Adipocyte (in vitro differentiated cells): ENCODE measurements at places on chromosomes 12 and 14.

- DNase-seq: no peak
Observed at GRCh38 chr12:53292426-53292825, 2.9 kb upstream of the PFDN5 start.

GRCh38 chr12:131269551-131269950 is 315.8 kb downstream of the ADGRD1 start:
- no peak for DNase-seq

GRCh38 chr14:62470935-62471334 is 574.3 kb downstream of the KCNH5 start:
- DNase-seq: no peak

GRCh38 chr14:104735830-104736642 is 12.0 kb downstream of the ADSS1 start:
- peak; percentile 91 for DNase-seq

GRCh38 chr12:87679251-87679650 is 349.9 kb downstream of the C12orf50 start:
- no peak for DNase-seq

GRCh38 chr14:80017795-80018194 is 193.5 kb downstream of the DIO2 start:
- DNase-seq: no peak

DNA sequence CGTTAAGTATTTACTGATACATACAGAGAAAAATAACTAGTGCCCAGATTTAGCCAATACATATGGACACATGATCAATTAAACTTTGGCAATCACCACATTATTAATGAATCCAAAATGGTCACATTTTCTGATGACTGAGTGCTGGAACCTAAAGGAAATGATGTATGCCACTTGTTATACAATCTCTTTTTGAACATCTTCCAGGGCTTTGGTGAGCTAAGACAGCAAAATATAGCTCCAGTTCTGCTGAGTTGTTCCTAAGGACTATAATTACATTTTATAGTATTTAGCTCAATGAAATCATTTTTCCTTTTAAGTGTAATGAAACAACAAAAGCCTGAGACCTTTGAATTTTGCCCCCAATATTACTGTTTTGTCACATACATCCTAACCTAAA is 329.1 kb upstream of the ATP2B1 start:
- DNase-seq: peak; percentile 36

- DNase-seq: no peak
Observed at GRCh38 chr14:77265187-77265515, 5.9 kb downstream of the NGB start.

GRCh38 chr14:20797164-20797563 is 5.5 kb downstream of the RNASE1 start:
- no peak for DNase-seq

DNA sequence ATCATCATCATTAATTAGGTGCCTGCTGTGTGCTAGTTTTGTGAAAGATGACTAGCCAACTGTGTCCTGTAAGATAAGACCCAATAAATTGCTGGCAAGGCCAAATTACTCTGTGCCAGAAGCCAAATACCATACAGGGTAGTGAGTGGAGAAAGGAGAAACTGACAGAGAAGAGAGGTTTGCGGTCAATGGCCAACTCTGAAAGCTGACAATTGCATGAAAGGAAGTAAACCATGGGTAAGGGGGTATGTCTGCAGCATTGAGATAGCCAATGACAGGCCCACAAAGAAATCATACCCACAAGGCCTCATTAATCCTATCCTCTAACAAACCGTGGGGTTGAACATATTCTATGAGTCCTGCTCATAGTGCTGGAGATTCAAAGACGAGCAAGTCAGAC is 236.6 kb upstream of the CCDC196 start:
- DNase-seq: no peak

DNA sequence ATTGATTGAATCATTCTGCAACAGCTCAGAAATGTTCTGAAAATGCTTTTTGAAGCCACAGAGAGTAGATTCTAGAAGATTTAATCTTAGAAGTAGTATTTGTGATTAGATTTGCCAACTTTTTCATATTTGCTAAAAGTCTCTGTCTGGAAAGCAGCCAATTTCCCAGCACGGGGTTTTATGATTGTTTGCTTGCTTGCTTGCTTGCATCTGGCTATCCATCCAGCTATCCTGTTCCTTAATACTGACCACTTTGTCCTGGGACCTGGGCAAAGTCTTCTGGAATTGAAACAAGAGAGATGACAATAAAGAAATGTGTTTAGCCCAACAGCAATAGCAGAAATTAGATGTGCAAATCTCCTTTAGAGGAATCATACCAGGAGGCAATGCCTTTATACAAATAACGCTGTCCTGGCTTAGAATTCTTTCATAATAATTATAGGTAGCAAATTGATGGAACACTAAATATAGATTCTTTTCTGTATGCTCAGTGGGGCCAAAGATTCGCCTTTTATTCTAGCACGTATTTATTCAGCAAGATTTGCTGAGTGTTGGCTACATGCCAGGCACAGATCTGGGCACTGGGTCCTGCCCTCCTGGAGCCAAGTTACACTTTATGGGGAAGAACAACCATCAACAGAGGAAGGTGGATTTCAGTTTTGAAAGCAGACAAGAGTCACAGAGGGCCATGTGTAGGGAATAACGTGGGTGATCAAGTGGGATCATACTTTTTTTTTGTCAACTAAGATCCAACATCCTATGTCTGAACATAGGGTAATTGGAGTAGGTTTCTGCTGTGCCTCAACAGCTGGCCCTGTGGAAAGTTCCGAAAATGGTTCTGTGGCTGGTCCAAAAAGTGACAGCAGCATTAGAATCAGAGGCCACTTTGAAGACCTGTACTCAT is 25.3 kb downstream of the MYBPC1 start:
- no peak for DNase-seq

DNA sequence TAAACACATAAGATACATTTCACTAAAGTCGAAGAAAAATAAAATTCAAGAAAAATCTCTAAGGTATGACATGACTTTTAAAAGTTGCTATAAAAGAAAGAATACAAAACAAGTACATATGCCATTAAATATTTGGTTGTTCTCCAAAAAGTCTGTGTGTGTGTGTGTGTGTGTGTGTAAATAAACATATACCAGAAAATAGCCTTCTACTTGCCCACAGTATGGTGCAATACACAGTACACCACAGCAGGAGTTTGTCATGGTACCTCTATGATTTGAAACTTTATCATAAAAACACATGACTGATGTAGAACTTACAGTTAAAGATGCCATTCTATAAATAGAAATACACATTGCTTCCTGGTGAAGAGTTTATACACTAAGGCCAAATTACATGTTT is 692.7 kb upstream of the MGAT4C start:
- DNase-seq: peak; percentile 73

GRCh38 chr14:29161593-29161992 is 395.0 kb downstream of the FOXG1 start:
- DNase-seq: no peak

DNA sequence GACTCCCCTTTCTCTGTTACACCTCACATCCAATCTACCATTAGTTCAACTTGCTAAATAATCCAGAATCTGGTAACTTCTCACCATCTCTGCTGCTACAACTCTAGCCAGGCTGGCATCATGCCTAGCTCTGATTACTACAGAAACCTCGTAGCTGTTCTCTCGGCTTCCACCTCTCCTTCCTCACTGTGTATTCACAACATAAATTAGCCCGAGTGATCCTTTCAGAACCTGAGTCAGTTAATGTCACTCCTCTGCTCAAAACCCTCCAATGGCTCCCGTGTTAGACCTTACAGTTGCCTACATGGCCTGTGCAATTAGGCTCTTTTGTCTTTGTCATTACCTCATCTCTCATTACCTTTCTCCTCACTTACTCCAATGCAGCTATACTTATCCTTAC is 139.4 kb downstream of the PDE3A start:
- no peak for DNase-seq

GRCh38 chr14:94686511-94687160 is 74.4 kb downstream of the SERPINA3 start:
- DNase-seq: no peak

DNA sequence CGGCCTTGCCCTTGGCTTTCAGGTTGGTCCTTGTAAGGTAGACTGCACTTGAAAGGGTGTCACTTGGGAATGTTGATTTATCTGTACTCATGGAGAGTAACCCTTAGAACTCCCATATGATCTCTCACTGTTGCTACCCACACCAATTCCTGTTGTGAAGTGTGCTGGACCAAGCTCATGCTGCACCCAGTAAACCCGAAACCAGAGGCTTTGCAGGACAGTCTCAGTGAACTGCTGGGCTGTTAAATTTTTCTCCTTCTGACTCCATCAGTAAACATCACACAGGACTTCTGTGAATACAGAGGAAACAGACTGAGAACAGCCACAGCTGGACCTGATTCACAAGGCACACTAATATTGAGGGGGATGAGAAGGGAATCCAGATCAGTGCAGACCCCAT is 783.0 kb downstream of the TMEM121 start:
- DNase-seq: no peak
